ENCODE measurements at places on chromosomes 16 and 17.

GRCh38 chr16:11949527-11949926, 7.7 kb upstream of the NPIPB2 start:
- no peak for DNase-seq

DNA sequence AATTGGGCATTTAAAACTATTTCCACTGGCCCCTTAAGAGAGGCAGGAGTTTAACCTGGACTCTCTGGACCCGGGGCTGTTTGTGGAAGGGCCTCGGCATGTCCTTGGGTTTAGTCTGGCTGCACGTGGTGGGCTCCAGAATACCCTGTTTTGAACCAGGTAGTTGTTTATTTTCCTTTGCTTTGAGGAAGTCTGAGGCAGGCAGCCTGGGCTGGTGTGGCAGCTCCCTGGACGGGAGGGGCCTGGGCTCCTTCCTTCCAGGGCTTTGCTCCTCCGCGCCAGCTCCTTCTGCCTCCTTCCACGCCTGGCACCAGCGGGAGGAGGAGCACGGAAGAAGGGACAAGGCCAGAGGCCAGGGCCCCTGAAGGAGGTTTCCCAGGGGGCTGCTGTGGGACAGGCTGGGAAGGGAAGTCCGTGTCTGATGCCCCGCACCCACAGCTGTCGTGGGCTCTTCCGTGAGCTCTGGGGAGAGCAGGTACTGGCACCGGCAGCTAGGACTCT, 15.5 kb downstream of the BANP start:
- no peak for DNase-seq

DNA sequence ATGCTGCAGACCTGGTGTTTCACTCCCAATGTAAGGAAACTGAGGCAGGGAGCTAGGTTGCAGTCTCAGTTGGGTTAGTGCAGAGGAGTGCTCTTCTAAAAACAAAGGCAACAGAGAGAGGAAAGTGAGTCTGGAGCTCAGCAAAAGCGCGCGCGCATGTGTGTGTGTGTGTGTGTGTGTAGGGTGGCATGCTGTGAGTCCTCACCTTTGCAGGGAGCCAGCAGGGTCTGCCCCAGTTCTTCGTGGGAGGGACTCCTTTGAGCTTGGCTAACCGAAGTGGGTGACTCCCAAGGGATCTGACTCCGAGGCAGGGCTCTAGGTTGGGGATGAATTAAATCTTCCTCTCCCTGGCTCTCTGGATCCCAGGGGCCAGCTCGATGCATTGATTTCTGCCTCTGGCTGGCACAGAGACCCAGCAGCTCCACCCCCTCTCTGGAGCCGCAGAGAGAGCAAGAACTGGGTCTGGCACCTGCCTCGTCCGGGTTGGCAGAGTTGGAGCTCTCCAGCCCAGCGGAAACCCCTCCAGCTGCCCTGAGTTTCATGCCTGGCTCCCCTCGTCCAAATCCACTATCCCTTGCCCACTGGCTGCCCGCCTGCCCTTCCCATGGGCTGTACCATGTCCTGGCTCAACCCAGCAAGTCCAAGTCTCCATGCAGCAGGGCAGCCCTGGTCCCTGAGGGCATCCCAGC, 1.3 kb upstream of the BTBD17 start:
- DNase-seq: no peak

- no peak for DNase-seq
Measured at GRCh38 chr17:2082003-2082781, 27.3 kb downstream of the HIC1 start.

GRCh38 chr16:674968-675883, at the start of gene RHBDL1:
RHBDL1 (plus strand) TSS chr16:675671; CDS start chr16:675791, 120 bp downstream.
- no peak for DNase-seq

- no peak for DNase-seq
Measured at GRCh38 chr16:28192806-28193529, 18.8 kb downstream of the XPO6 start.

DNA sequence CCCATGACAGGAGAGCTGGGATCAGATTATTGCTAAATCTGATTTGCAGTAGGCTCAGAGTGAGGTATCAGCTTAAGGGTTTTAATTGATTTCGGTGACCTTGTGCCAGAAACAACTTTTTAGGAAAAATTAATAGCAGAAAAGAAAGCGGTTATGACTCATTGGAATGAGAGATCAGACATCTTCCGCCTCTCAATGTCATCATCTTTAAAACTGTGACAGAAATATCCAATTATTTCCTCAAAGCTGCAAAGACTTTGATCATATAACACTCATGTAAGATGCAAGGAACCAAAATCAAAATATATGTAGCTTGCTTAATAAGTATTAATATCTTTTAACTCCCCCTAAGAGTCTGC, 190.1 kb upstream of the FOXF1 start:
- no peak for DNase-seq

DNA sequence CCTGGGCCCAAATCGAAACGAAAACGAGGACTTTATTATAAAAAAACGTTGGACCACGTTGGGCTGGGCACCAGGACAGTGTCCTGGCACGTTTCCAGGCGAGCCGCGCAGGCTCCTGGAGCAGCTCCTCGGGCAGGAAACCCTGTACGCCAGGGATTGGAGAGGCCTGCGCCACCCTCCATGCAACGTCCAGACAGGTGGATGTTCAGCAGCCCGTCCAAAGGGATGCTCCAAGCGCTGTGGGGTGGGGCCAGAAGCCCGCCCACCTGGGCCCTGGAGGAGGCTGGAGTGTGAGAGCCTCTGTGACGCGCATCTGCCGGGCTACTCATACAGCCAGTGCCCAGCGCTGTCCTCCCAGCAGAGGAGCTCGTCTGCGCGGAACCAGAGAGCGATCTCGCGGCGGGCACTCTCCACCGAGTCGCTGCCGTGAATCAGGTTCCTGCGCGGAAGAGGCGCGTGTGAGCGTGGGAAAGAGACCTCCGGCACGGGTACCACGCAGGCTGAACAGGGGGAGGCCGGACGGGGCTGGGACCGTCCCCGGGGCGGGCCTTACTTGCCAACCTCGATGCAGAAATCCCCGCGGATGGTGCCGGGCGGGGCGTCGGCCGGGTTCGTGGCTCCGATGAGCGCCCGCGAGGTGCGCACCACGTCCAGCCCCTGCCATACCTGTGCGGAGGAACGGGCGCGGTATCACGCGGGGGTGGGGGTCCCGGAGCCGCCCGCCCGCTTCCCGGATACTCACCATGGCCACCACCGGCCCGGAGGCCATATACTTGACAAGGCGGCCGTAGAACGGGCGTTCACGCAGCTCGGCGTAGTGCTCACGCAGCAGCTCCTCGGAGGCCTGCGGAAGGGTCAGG, 785 bp downstream of the NME3 start:
- DNase-seq: no peak

GRCh38 chr17:82980632-82981031, 98.8 kb upstream of the METRNL start:
- DNase-seq: no peak

DNA sequence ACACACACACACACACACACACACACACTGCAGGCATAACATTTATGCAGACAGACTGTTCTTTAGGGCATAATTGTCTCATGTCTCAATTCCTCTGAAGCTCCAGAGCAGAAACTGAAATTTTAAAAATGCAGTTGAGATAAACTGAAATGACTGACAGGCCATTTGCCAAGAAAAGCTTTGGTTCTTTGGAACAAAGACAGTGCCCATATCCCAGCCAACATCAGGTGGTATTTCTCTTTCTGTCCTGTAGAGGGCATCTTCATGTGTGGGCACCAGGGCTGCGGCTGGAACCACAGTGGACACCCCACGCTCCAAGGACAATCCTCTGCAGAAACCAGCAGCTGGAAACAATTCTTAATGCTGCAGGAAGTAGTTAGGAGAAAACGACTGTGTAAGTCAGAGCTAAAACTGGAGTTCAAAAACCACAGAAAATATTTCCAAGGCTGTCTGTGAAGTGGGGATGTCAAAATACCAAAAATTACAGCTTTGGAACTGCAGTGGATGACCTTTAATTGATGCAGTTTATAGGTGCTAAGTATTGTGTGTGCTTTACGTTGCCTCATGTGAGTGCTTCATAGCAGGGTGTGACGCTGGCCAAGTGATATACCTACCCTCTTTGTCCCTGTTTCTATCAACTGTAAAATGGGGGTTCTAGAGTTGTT, 10.6 kb upstream of the MEFV start:
- DNase-seq: no peak

- DNase-seq: no peak
Measured at GRCh38 chr16:2481676-2482075, 6.7 kb downstream of the TBC1D24 start.

Measured in skeletal muscle cell (primary cell).